Neural cell (in vitro differentiated cells): ENCODE measurements at places on chromosomes 2 and 18. TPM values are rescaled to one million over a fixed set of nuclear protein-coding genes. Genes with fewer than 3 reads are reported as not detected.

Gene CCBE1
- polyA plus RNA-seq = 0.19 TPM in 1 of 2 replicates, not detected in the other

Gene ANKRD62
- not detected in 2 replicates for polyA plus RNA-seq

Gene FBLN7
- 0.50 TPM in 1 of 2 replicates, not detected in the other for polyA plus RNA-seq

Gene LYG2
- polyA plus RNA-seq = not detected in 2 replicates

Gene REG3G
- polyA plus RNA-seq = not detected in 2 replicates

Gene PRSS56
- 0.16 TPM in 1 of 2 replicates, not detected in the other for polyA plus RNA-seq

Gene CACNB4
- polyA plus RNA-seq = 29.0 and 31.1 TPM in 2 replicates

Gene ANKAR
- polyA plus RNA-seq = 7.4 and 8.2 TPM in 2 replicates

Gene GALNT14
- polyA plus RNA-seq = 9.0 and 15.9 TPM in 2 replicates

Gene PDE1A
- 1.6 and 2.2 TPM in 2 replicates for polyA plus RNA-seq

Gene LHCGR
- not detected in 2 replicates for polyA plus RNA-seq

Gene ZC3H6
- 6.1 and 6.8 TPM in 2 replicates for polyA plus RNA-seq

Gene FOXI3
- polyA plus RNA-seq = not detected in 2 replicates

Gene DYNAP
- polyA plus RNA-seq = not detected in 2 replicates

Gene ACTG2
- polyA plus RNA-seq = 0.67 and 1.6 TPM in 2 replicates

Gene CCL20
- not detected in 2 replicates for polyA plus RNA-seq

Gene DNAJC5G
- polyA plus RNA-seq = not detected in 2 replicates

Gene GREB1L
- 23.3 and 24.2 TPM in 2 replicates for polyA plus RNA-seq

Gene OTOF
- polyA plus RNA-seq = not detected in 2 replicates

Gene ASB18
- polyA plus RNA-seq = not detected in 2 replicates

Gene CCDC88A
- 195 and 224 TPM in 2 replicates for polyA plus RNA-seq

Gene RAX
- not detected in 2 replicates for polyA plus RNA-seq

Gene MALT1
- 40.5 and 44.5 TPM in 2 replicates for polyA plus RNA-seq

Gene NPPC
- 2.7 and 21.5 TPM in 2 replicates for polyA plus RNA-seq

Gene TGFBRAP1
- 13.9 and 15.2 TPM in 2 replicates for polyA plus RNA-seq

Gene POTEF
- 1.0 and 2.3 TPM in 2 replicates for polyA plus RNA-seq
